ENCODE measurements at places on chromosomes 12 and 14.

DNA sequence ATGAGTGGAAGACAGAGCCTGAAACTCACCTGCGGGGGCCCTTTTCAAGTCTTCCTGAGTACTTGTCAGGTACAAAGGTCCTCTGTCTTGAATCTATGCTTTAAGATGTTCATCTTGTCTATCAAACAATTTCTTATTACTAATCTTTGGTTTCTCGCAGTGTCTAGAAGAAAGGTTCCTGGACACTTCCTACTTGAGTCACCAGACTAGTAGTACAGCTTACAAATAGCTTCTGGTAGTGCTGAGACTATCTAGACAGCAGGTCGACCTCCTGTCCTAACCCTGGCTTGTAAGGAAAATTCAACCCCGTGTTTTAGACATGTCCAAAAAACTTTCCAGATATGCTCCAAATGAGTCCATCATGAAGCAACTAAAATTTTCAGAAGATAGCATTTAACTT lies 11.2 kb upstream of the ARID2 start:
- DNase-seq: no peak

- no peak for DNase-seq
These were observed 50.3 kb downstream of the CCNK start for GRCh38 chr14:99531251-99532096.

DNA sequence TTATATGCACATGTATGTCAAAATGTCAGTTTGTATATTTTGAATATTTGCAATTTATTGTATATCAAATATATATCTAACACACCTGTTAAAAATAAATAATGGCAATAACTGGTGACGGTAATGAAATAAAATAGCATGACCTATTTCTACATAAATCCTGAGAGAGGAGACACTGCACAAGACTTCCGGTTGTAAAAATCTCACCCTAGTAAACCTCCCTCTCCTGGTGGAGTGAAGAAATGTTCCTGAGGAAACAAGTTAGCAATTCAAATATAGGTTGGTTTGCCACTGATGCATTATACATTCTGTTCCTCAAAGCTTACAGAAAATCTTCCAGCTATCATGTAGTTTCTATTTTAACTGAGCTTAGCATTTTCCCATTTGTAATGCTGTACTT lies 166.1 kb upstream of the SYT10 start:
- no peak for DNase-seq

- no peak for DNase-seq
These were observed 9.1 kb downstream of the CRACR2A start for GRCh38 chr12:3743803-3744202.

DNA sequence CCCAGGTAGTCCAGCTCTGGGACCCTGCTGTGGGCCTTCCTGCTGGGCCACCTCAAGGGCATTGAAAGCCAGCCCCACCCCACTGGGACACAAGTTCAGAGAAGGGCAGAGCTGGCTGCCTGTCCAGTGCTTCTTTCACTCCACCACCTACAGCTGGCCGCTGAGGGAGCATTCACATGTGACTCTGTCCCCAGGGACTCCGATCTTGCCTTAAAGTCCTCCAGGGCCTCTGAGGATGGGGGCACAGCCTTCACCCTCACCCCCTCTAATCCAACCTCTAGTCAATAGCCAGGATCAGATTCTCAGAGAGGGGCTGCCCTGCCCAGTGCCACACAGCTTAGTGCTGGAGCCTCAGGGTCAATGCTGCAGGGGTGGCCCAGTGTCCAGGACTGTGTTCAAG lies 5.0 kb upstream of the CYP46A1 start:
- DNase-seq: no peak

DNA sequence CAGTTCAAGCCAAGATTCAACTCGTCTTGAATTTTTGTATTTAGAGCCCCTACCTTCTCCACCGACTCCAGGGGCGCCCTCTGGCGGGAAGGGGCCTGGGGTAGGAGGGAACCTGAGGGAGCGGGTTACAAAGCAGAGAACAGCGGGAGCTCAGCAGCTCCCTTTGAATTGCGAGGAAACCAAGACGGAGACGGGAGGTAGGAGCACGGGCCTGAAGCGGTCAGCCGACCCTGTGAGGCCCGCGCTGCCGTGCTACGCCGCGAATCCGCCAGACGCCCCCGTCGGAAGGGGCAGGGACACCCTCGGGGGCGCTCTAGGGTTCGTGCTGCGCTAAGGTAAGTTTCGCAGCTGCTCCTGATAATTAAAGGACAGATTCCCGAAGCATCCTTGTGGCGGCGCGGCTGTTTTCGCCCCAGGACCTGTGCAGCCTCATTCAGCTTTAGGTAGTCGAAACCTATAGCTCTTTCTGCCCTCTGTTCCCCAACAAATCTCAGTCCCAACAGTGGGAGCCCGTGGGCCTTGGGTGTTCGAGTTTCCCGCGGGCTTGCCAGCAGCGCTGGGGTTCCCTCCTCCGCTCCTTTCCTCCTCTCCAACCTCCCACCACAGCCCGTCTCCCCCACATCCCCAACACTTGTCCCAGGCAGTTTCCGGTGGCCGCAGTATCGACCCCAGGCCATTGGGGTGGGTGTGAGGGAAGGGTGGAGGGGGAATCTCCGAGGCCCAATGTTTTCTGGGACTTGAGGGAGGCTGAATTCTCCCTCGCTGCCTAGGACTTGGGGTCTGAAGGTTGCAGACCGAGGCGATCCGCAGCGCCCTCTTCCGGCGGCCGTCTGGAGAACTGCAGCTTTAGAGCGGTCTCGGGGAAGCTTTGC lies 5.1 kb upstream of the NKX2-1 start:
- no peak for DNase-seq

GRCh38 chr12:6266541-6266966 lies 43.9 kb upstream of the PLEKHG6 start:
- no peak for DNase-seq

GRCh38 chr12:78871566-78871965 lies 7.0 kb downstream of the SYT1 start:
- DNase-seq: no peak

- no peak for DNase-seq
These were observed 25.1 kb downstream of the KRT80 start for GRCh38 chr12:52166672-52167071.

GRCh38 chr14:61183196-61183885 lies 97.8 kb downstream of the TMEM30B start:
- no peak for DNase-seq

Data from stimulated activated CD4-positive, alpha-beta T cell treated with anti-CD3 and anti-CD28 coated beads, TNF-alpha, amount 100 ng/mL, for 1 hour (primary cell).